Fibroblast of the aortic adventitia (primary cell): ENCODE measurements at places on chromosomes 2 and 18. TPM values are rescaled to one million over a fixed set of nuclear protein-coding genes. Genes with fewer than 3 reads are reported as not detected.

The ANKRD29 gene
- total RNA-seq, result 6.1 and 17.4 TPM in 2 replicates

The PDCD1 gene
- not detected in 2 replicates for total RNA-seq

The NEU2 gene
- total RNA-seq, result not detected in 2 replicates

The MTCL1 gene
- 54.9 and 60.6 TPM in 2 replicates for total RNA-seq

The MMADHC gene
- total RNA-seq, result 169 and 177 TPM in 2 replicates

The ATP6V1B1 gene
- total RNA-seq, result 0.09 and 0.57 TPM in 2 replicates

The TIGD1 gene
- 3.3 and 7.8 TPM in 2 replicates for total RNA-seq

The POTEC gene
- under 0.01 TPM in 1 of 2 replicates, not detected in the other for total RNA-seq

The ZAP70 gene
- total RNA-seq, result 0.25 TPM in 1 of 2 replicates, not detected in the other

The EPAS1 gene
- total RNA-seq, result 41.5 and 45.6 TPM in 2 replicates

The CNDP1 gene
- total RNA-seq, result not detected in 2 replicates

The RAD51AP2 gene
- 0.09 TPM in 1 of 2 replicates, not detected in the other for total RNA-seq

The C2orf15 gene
- not detected in 2 replicates for total RNA-seq

The CXCR4 gene
- 0.27 and 1.2 TPM in 2 replicates for total RNA-seq
